ENCODE measurements at places on chromosomes 7 and 10. TPM values are rescaled to one million over a fixed set of nuclear protein-coding genes. Genes with fewer than 3 reads are reported as not detected.

ZNF32 gene
- 16.3 TPM for total RNA-seq

APBB1IP gene
- not detected for total RNA-seq

MAT1A gene
- not detected for total RNA-seq

LRRD1 gene
- not detected for total RNA-seq

PILRA gene
- total RNA-seq, result 0.65 TPM

AKR1C8 gene
- total RNA-seq, result not detected

SPDYE2 gene
- 0.22 TPM for total RNA-seq

GPR26 gene
- total RNA-seq, result not detected
